ENCODE measurements at places on chromosomes 12 and 14.

DNA sequence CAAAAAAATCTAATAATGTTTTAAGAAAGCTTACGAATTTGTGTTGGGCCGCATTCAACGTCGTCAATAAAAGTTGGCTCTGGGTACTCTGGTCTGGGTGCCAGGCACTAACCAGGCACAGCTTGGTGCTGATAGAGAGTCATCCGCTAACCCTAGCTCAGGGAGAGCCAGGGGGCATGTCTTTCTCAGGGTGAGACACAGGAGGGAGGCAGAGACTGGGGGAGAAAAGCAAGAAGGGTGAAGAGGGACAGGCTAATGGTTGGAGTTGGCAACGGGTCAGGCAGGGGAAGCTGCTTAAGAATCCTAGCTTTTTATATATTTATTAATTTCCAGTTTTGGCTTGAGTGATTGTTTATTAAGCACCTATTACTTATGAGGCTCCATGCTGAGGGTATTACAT lies 105.0 kb downstream of the CMKLR1 start:
- no peak for DNase-seq

DNA sequence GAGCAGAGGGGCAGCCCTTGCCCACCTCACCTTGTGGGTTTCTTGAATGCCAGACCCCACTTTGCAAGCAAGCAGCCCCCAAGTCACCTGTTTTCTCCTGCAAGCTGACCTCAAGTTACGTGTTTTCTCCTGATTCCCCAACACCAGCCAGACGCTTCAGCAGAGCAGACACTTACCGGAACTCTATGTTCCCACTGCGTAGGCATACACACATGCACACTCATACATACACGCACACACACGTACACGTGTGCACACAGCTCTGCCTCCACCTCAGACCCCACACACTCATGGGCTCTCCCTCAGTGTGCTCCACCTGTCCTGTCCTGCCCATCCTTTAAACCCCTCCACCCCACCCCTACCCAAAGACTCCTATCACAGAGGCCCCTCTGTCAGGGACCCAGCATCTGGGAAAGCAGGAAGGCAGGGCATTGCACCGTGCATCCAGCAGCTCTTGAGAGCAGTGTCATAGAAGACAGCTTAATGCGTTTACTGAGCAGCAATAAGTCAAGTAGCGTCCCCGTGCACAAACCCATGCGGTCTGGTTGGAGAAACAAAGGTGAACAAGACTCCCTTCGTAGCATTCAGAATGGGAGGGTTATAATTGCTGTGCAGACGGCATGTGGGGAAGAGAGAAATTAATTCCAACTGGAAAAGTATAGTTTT lies 44.4 kb downstream of the TMEM63C start:
- no peak for DNase-seq

- no peak for DNase-seq
These were observed 82.6 kb upstream of the PTPRB start for GRCh38 chr12:70719672-70720420.

- no peak for DNase-seq
These were observed 10.8 kb downstream of the RAPGEF3 start for GRCh38 chr12:47747596-47748506.

DNA sequence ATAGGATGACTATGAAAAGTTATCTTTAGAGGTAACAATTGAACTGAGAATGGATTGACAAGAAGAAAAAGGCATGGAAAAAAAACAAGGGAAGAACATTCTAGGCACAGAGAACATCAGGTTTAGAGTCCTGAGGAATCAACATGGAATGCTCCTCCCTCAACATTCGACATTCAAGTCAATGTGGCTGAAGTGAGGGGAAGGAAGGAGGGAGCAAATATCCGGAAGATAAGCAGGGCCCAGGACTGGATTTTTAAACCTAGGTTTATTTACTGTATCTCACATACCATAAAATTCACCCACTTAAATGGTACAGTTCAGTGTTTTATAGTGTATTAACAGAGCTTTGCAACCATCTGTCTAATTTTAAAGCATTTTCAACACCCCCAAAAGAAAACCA lies 9.6 kb upstream of the CCER1 start:
- DNase-seq: no peak

DNA sequence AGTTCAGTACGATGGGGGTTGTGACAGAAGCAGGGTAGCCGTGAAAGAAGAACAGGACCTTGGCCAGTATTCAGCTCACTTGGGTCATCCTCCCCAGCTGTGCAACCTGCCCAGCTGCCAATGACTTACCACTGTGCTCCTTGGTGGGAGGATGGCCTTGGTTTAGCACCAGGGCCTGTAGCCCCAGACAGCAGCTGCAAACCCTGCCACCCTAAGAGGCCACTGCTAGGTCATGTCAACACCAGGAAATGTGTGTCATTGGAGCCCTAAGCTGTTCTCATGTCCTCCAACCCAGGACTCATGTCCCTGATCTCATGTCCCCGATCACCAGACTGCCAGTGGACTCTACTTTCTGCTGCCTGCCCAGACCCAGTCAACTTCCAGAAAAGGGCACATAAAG lies 3.0 kb upstream of the CRACR2A start:
- no peak for DNase-seq

GRCh38 chr12:107351109-107351508 lies 257.8 kb upstream of the CRY1 start:
- no peak for DNase-seq

- no peak for DNase-seq
These were observed 786.8 kb downstream of the TMTC2 start for GRCh38 chr12:83473408-83474095.

DNA sequence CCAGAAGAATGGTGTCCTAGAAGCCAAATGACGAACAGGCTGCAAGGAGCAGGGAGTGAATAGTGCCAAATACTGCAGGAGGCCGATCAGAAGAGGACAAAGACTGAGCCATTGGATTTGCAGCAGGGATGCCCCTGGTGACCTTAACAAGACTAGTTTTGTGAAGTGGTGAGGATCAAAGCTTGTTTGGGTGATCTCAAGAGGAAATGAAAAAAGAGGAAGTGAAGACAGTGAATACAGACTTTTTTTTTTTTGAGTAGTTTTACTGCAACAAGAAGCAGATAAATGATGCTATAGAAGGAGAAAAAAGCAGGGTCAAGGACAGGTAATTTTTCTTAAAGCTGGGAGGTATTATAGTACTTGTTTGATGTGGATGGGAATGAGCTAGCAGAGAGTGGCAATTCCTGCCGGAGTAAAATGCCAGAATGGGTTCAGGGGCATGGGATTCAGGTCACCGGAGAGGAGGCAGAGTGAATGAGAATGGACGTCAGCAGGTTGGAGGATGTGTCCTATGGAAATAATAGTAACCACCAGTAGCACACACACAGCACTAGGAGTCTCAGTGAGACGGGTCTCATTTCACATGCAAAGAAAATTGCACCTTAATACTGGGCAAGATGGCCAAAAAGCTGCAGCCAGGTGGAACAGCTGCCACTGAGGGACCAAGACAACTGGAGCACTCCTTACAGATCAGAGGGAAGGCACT lies 345.8 kb upstream of the CCDC196 start:
- DNase-seq: no peak

All from HFF-Myc (cell line).